Activated naive CD4-positive, alpha-beta T cell treated with anti-CD3 and anti-CD28 coated beads, Interleukin-2, amount 10 ng/mL, durations not matched to agents 7 days and 5 days (primary cell): ENCODE measurements at places on chromosomes 5 and 9.
A peak's percentile ranks its signal among the peaks of the same experiment; 100 is the strongest.

GRCh38 chr9:126671381-126671831 lies 57.7 kb downstream of the LMX1B start:
- DNase-seq = no peak

GRCh38 chr9:122036988-122037387 lies 56.1 kb downstream of the TTLL11 start:
- no peak for DNase-seq

GRCh38 chr9:109766351-109766750 lies 13.6 kb upstream of the PALM2AKAP2 start:
- DNase-seq = no peak

DNA sequence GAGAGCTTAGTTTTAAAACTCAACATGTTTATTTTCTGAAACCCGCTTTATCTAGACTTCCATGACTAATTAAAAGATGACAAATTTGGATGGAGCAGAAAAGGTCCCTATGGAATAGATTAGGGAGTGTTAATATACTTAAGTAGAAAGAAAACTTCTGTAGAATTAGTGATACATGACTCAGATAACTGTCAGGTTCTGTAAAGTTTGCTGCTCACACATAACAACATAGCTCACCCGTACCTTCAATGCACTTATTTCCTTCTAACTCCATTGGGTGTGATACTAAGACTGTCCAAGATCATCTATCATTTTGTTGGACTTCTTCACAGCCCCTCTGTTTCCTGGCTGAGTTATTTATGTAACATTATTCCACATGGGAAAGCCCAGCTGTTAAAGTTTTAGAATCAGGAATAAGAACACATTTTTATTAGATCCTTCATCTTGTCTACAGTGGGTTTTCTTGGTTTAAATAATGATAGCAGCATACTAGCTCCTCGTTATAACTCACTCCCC lies 27.8 kb downstream of the TMEM167A start:
- DNase-seq = no peak

- DNase-seq = no peak
These were observed 60.4 kb upstream of the COL15A1 start for GRCh38 chr9:98883276-98883675.

DNA sequence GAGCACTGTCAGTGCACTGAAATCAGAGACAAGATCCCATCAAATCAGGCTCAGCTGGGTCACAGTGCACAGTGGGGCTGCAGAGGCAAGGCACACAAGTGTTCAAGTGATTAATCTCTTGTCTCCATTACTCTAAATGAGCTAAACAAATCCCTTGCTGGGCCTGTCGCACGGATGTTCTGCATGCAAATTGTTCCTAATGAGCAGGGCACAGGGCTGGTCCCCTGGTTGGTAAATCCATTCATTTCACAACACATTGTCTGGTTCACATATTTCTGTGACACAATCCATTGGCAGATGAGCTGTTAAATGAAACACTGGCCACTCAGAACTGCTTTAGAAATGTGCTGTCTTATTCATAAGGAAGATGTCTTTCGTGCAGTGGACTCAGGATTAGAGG lies 167.9 kb upstream of the BRINP1 start:
- no peak for DNase-seq

GRCh38 chr5:1686016-1686802 lies 113.4 kb downstream of the MRPL36 start:
- DNase-seq = no peak

DNA sequence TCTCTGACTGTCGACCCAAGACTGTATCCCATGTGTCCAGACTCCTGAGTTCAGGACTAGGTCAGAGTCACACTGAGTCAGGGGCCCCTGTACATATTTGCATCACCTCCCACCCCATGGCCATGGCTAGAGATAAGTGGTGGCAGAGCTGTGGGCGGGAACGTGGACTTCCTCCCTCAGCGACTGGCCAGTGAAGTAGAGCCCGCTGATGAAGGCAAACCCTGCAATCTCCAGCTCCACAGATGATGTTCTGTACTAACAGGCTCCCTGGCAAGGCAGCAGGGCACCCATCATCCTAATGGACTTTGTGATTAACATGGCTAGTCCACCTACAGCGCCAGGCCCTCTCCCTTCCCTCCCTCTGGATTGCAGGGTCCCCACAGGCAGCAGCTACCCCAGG lies 110.5 kb upstream of the LRRTM2 start:
- DNase-seq = no peak

- no peak for DNase-seq
These were observed 158.8 kb downstream of the TSSK1B start for GRCh38 chr5:113276001-113276400.

GRCh38 chr9:106102821-106103220 lies 408.5 kb downstream of the TMEM38B start:
- no peak for DNase-seq

DNA sequence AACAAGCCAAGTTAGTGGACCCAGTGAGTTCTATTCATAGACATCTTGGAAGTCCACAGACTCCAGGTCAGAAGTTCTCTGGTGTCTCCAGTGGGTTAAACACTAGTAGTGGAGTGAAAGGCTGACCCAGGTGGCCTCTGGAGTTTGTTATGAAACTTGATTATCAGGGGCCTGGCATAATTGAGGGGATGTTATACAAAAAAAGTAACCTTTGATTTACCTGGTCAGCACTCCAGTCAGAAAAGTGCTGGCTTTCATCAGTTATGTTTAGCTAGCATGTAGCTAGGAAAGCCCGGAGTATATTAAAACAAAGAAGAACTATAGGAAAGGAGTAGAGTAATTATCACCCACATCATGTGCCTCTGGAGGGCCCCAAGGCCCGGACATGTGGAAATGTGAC lies 171.1 kb downstream of the CD180 start:
- no peak for DNase-seq

GRCh38 chr9:101399643-101399970 lies 956 bp downstream of the ZNF189 start:
- no peak for DNase-seq

- no peak for DNase-seq
These were observed 76.2 kb upstream of the ANKRD55 start for GRCh38 chr5:56309262-56309826.

- DNase-seq = no peak
These were observed 21.6 kb upstream of the MELK start for GRCh38 chr9:36551129-36551528.

DNA sequence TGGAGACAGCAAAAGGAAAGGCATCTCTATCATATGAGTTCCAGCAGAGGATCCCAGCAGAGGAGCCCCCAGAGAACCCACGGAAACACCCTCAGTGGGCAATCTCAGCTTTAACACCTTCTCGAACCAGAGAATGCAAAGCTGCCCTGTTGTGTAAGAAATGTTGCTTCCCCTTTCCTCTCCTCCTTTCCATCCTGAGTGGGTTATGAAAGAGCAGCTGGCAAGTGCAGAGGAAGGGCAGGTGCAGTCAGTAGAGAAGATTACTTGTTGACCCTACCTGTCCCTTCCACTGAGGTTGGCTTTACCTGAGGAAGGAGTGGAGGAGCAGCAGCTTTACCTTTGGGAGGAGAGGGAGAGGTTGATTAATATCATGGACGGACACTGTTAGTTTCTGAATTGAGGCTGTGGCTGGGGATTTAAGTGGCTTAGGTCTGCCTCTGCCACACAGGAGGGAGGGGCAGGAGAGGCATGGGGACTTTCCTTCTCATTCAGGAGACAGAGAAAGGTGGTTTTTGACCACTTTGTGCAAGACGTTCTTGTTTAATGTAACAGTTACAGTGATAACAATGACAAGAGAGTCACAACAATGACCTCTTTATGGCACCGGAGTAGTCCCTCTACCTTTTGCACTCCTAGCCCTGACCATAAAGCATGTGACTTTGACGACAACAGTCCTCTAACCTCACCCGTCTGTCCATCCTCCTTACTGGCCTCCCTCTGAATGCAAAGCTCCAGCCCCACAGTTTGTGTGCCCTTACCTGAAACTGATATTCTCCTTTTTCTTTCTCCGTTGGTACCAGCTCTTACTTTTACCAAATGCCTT lies 254.8 kb downstream of the NSG2 start:
- no peak for DNase-seq

DNA sequence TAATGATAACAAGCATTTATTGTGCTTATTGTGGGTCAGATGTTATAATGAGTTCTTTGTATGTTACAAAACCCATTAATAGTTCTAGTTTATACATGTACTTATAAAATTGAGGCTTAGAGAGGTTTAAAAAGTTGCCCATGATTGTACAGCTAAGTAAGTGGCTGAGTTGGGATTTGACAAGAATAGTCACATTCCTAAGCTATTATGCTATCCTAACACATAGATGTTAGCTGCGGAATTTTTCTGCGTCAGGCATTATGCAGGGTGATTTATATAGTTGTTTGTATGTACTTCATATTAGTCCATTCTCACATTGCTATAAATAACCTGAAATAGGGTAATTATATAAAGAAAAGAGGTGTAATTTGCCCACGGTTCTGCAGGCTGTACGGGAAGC lies 12.5 kb downstream of the COMMD10 start:
- DNase-seq = no peak

DNA sequence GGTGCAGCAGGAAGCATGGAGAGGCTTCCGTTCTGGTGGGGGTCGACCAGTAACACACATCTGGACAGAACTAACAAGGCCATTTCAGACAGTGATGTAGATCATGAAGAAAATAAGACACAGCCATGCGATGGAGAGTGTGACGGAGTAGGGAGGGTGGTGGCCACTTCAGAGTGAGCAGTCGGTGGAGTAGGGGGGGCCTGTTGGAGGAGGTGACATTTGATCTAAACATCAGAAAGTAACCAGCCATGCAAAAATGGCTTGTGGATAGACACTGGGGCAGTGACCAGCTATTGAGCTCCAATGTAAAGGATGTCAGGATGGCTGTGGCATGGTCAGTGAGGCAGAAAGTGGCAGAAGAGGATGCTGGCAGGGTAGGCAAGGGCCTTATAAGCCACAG lies 65.9 kb downstream of the PPARGC1B start:
- DNase-seq = no peak

- no peak for DNase-seq
These were observed 137.9 kb downstream of the GABBR2 start for GRCh38 chr9:98570663-98571440.

- DNase-seq = no peak
These were observed 41.5 kb downstream of the C5orf22 start for GRCh38 chr5:31573494-31574142.

DNA sequence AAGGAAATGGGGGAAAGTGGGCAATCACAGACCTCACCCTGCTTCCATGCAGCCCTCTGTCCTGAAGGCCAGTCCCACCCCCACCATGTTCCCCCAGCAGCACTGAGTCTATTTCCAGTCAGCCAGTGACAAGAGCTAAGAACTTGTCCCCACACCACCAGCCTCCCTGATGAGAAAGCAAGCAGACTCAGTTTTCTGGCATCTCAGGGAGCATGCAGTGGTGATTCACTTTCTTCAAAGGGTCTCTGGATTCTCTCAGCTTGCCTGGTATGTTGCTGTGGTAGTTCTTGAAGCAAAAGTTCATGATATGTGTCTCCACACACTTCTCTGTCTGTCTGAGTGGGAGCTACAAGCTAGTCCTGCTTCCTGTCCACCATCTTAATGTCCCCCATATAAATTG lies 799.9 kb upstream of the TYRP1 start:
- no peak for DNase-seq

DNA sequence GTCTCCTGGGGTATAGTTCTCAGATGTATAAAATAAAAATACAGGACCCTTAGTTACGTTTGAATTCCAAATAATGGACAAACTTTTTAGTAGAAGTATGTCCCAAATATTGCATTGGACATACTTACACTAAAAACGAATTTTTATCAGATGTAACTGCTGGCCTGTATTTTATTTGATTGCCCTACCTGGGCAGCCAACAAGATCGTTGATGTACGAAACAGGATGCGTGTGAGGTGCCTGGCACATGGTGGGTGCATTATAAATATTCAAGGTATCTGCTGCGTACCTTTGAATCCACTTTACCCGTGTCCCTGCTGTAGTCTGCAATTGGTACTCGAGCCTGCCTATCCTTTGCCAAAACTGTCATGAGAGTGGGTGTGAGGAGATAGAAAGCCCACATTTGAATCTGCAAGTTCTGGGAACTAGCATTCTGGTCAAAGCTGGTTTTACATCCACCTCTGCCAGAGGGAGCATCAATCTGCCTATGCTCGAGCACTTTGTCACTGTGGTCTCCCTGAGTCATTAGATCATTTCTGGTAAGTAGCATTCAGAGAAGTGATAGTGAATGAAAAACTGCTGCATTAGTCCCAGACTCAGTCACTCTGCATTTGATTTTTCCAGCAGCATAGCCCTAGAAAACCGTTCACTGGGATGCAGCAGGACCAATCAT lies 133.7 kb upstream of the IQGAP2 start:
- peak; percentile 28 for DNase-seq

- DNase-seq = no peak
These were observed 10.3 kb upstream of the WDR5 start for GRCh38 chr9:134125413-134126095.

DNA sequence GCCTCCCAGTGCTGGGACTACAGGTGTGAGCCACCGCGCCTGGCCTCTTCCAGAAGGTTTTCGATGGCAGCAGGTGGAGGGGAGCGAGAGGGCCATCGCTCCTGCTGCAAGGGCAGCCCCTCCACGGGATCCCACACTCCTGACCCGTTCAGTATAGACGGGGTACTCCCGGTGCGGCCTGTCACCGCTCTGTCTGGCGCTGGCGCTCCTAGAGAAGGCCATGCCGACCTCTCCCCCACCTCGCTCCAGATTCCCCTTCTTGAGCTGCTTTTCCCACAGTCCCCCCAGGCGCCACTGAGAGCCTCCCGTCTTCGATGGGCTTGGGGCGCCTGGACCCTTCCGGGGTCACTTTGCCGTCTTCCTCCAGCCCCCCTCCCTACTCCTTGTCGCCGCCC lies 4.3 kb upstream of the SQSTM1 start:
- peak; percentile 18 for DNase-seq

- no peak for DNase-seq
These were observed 6.3 kb downstream of the TTC16 start for GRCh38 chr9:127722055-127722745.

GRCh38 chr5:81579262-81579924 lies 171.5 kb downstream of the SSBP2 start:
- no peak for DNase-seq

- no peak for DNase-seq
These were observed 164.0 kb downstream of the CARTPT start for GRCh38 chr5:71882826-71883741.

GRCh38 chr5:176810687-176811501 lies 535 bp downstream of the UNC5A start:
- DNase-seq = no peak

- no peak for DNase-seq
These were observed 153.8 kb upstream of the NR3C1 start for GRCh38 chr5:143557061-143557818.

GRCh38 chr5:63916786-63917185 lies 45.5 kb downstream of the HTR1A start:
- DNase-seq = no peak

GRCh38 chr5:65858316-65858715 lies 68.1 kb upstream of the ERBIN start:
- no peak for DNase-seq

GRCh38 chr9:133609311-133610098 lies at the start of gene FAM163B:
Gene FAM163B, minus strand, starts transcription at chr9:133609389. Its CDS starts 29,166 bp downstream, at chr9:133580223.
- DNase-seq = peak; percentile 62

GRCh38 chr9:124251605-124252378 lies 6.0 kb upstream of the NEK6 start:
- peak; percentile 31 for DNase-seq
